Mammary epithelial cell (primary cell): ENCODE measurements at places on chromosomes 1 and 21. TPM values are rescaled to one million over a fixed set of nuclear protein-coding genes. Genes with fewer than 3 reads are reported as not detected.

TNN gene
- total RNA-seq: not detected in 2 replicates

LORICRIN gene
- not detected in 2 replicates for total RNA-seq

VSIG8 gene
- total RNA-seq: not detected in 2 replicates

TRAF3IP3 gene
- total RNA-seq: not detected

OVAAL gene
- total RNA-seq: 0.17 TPM

ZNF593OS gene
- total RNA-seq: 0.50 TPM

C1orf185 gene
- total RNA-seq: not detected in 2 replicates

HOOK1 gene
- total RNA-seq: 8.5 and 9.6 TPM in 2 replicates

ERICH3 gene
- not detected in 2 replicates for total RNA-seq

BRDT gene
- not detected in 2 replicates for total RNA-seq

USF1 gene
- total RNA-seq: 31.8 and 35.1 TPM in 2 replicates

PROX1 gene
- total RNA-seq: 0.35 and 1.3 TPM in 2 replicates
